Sigmoid colon (tissue), 7 donors: ENCODE measurements at places on chromosomes 3 and 15. TPM values are rescaled to one million over a fixed set of nuclear protein-coding genes. Genes with fewer than 3 reads are reported as not detected.

DNA sequence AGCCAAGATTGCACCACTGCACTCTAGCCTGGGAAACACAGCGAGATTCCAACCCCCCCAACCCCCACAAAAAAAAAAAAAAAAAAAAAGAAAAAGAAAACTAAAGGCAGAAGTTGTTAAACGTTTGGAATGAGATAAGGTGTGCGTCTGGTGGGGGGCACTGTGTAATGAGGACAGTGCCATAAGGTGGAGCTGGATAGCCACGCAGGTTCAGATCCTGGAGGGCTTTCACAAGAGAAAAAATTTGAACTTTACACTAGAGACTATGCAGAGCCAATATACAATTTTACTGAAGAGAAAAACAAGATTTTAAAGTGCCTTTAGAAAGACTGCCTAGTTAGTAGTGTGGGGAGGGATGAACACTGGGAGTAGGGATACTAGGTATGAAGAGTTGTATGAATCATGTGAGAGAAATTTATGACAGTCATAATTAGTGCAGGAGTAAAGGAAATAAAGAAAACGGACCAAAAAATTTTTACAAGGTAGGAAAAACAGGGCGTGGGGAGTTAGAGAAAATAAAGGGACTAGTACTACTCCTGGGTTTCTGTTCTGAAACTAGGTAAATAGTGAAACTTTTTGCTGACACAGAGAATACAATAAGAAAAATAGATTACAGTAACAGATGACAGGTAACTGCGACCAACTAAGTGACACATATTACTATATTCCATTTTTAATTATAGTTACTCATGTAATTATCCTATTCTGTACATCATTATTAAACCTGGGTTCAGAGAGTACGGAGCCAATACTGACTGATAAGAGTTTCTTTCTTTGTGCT is 108.1 kb downstream of the PEAK1 start:
- H3K4me1 ChIP-seq, result peaks cover 18% of the 10 kb centered on the region
- no peak for DNase-seq
- no peak overlapping the region for H3K4me3 ChIP-seq
- H3K27me3 ChIP-seq, result no peaks in the 10 kb centered on the region
- no peak overlapping the region for H3K27ac ChIP-seq

DNA sequence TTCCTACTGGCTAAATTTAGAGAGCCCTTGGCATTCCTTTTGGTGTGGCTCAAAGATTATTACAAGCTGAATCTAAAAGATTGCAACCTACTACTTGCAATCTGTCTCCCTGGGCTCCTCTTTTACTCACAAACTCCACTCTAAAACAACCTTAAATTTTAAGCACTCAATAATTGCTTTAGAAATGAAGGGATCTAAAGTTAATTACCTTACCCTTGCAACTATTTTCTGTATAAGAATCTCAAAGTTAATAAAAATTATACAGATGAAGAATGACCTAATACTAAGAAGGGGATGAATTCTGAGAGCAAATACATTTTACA is 60.2 kb downstream of the ESYT3 start:
- H3K27ac ChIP-seq, result no peak overlapping the region
- peaks cover 8% of the 10 kb centered on the region for H3K36me3 ChIP-seq
- no peak overlapping the region for H3K4me3 ChIP-seq
- no peak for DNase-seq
- no peaks in the 10 kb centered on the region for H3K27me3 ChIP-seq

- H3K27me3 ChIP-seq, result no peaks in the 10 kb centered on the region
- no peaks in the 10 kb centered on the region for H3K36me3 ChIP-seq
- no peak for DNase-seq
Measured at GRCh38 chr3:187769771-187770170, 24.5 kb upstream of the BCL6 start.

DNA sequence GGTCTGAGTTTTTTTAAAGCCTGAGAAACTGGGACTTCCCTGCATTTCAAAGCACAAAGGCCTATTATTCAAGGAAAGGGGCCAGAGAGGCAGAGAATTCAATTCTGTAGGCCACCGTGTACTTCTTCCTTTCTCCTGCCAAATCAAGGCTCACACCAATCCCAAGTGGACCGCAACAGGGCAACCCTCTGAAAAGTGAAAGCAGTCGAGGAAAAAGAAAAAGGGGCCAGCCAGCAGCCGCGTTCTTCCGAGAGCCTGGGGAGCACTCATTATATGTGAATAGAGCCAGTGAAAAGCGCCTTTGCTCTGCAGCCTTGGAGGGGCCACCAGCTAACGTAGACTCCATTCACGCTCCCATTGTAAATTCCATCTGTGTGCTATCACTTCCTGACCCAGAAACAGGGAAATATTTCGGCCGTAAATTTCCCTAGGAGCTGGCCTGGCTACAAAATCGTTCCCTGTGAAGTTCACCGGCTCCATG is 45.9 kb upstream of the THUMPD3 start:
- H3K4me3 ChIP-seq, result peak overlapping the region; percentile 39
- no peaks in the 10 kb centered on the region for H3K36me3 ChIP-seq
- peak overlapping the region; percentile 56 for H3K27ac ChIP-seq
- H3K4me1 ChIP-seq, result no peaks in the 10 kb centered on the region

DNA sequence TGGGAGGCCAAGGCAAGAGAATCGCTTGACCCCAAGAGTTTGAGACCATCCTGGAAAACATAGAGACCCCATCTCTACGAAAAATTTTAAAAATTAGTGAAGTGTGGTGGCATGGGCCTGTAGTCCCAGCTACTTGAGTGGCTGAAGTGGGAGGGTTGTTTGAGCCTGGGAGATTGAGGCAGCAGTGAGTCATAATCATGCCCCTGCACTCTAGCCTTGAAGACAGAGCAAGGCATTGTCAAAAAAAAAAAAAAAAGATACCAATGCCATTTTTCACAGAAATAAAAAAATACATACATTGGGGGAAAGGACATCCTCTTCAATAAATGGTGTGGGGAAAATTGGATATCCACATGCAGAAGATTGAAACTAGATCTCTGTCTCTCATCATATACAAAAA is 74.6 kb downstream of the CERS3 start:
- no peaks in the 10 kb centered on the region for H3K36me3 ChIP-seq
- no peaks in the 10 kb centered on the region for H3K27me3 ChIP-seq
- H3K4me1 ChIP-seq, result no peaks in the 10 kb centered on the region
- no peak overlapping the region for H3K27ac ChIP-seq
- H3K4me3 ChIP-seq, result no peak overlapping the region

DNA sequence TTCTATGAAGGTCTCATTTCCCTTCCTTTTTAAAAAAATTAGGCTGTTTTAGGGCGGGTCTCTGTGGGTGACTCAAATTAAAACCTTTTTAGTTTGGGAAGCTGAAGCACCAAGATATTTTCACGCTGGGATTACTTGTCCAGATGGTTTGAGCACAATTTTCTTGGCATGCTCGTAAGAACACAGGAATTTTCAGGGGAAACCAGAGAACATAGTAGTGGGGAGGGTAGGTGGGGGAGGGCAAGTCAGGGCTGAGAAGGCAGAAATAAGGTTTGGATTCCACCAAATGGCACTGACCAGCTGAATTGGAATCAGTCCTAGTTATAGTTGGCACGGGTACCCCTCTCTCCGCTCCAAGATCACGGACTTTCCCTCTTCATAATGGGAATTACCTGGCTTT is 97.3 kb upstream of the LRIG1 start:
- H3K4me1 ChIP-seq, result no peaks in the 10 kb centered on the region
- H3K27me3 ChIP-seq, result no peaks in the 10 kb centered on the region
- DNase-seq, result no peak
- no peaks in the 10 kb centered on the region for H3K36me3 ChIP-seq
- no peak overlapping the region for H3K27ac ChIP-seq
- H3K4me3 ChIP-seq, result no peak overlapping the region

DNA sequence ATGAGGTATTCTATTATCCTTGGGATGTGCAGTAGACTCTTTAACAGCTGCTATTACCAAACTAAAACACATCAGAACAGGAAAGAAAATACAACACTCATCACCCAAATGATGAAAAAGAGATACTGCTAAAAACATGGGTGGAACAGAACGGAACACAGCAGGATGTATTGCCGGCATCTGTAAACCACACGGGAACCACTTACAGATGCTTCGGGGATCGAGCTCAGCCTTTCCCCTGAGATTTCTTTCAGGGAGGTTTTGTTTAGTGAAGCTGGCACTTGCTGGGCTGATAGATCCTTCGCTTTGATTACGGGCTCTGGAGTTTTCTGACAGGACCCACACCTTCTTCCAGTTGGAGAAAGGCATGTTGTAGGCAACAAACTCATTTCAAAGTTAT is 182.3 kb upstream of the FAM3D start:
- no peak overlapping the region for H3K27ac ChIP-seq
- H3K27me3 ChIP-seq, result no peaks in the 10 kb centered on the region
- no peaks in the 10 kb centered on the region for H3K4me1 ChIP-seq
- H3K36me3 ChIP-seq, result no peaks in the 10 kb centered on the region
- DNase-seq, result no peak

GRCh38 chr3:140019946-140020345 is 85.0 kb downstream of the CLSTN2 start:
- no peak for DNase-seq
- no peak overlapping the region for H3K27ac ChIP-seq
- no peak overlapping the region for H3K4me3 ChIP-seq
- H3K4me1 ChIP-seq, result peaks cover 26% of the 10 kb centered on the region
- no peaks in the 10 kb centered on the region for H3K36me3 ChIP-seq

GRCh38 chr15:25674913-25675312 is 188.2 kb downstream of the ATP10A start:
- H3K27ac ChIP-seq, result peak overlapping the region; percentile 66
- peaks cover 29% of the 10 kb centered on the region for H3K4me1 ChIP-seq
- H3K36me3 ChIP-seq, result no peaks in the 10 kb centered on the region
- H3K27me3 ChIP-seq, result no peaks in the 10 kb centered on the region
- H3K4me3 ChIP-seq, result no peak overlapping the region

GRCh38 chr3:42667096-42667522 is 13.6 kb downstream of the ZBTB47 start:
- H3K4me3 ChIP-seq, result no peak overlapping the region
- H3K36me3 ChIP-seq, result no peaks in the 10 kb centered on the region
- H3K27me3 ChIP-seq, result no peaks in the 10 kb centered on the region
- peaks cover 28% of the 10 kb centered on the region for H3K4me1 ChIP-seq
- DNase-seq, result peak; percentile 71

- DNase-seq, result no peak
- no peaks in the 10 kb centered on the region for H3K36me3 ChIP-seq
- peak overlapping the region; percentile 78 for H3K4me3 ChIP-seq
- H3K4me1 ChIP-seq, result peaks cover 39% of the 10 kb centered on the region
- H3K27me3 ChIP-seq, result no peaks in the 10 kb centered on the region
- peak overlapping the region; percentile 95 for H3K27ac ChIP-seq
Measured at GRCh38 chr3:124887932-124888298, 750 bp upstream of the ITGB5 start.

DNA sequence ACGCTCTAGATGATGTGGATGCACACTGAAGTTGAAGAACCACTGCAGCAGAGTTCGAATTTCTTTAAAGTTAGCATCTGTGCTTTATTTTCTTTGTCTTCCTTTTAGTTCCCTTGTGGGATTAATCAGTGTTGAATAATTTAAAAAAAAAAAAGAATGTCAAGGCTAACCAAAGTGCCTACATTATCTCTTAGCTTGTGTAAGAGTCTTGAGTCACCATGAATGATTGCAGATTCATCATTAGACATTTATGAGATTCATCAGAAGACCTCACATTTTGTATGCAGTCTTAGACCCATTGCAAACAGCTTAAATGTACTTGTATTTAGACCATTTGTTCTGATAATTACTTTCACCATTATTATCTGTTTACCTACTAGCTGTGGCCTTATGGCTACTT is 182.2 kb downstream of the FNDC3B start:
- H3K27ac ChIP-seq, result no peak overlapping the region
- DNase-seq, result no peak
- no peaks in the 10 kb centered on the region for H3K27me3 ChIP-seq

GRCh38 chr3:2948882-2949281 is 161.3 kb downstream of the IL5RA start:
- DNase-seq, result no peak
- no peaks in the 10 kb centered on the region for H3K36me3 ChIP-seq
- no peak overlapping the region for H3K4me3 ChIP-seq
- H3K27ac ChIP-seq, result no peak overlapping the region
- no peaks in the 10 kb centered on the region for H3K4me1 ChIP-seq

- peaks cover 8% of the 10 kb centered on the region for H3K4me1 ChIP-seq
- DNase-seq, result no peak
- no peaks in the 10 kb centered on the region for H3K36me3 ChIP-seq
- H3K27ac ChIP-seq, result no peak overlapping the region
Measured at GRCh38 chr3:115666081-115666480, 42.8 kb downstream of the GAP43 start.

GRCh38 chr15:42232606-42233005 is 24.5 kb upstream of the VPS39 start:
- DNase-seq, result no peak
- H3K27ac ChIP-seq, result no peak overlapping the region
- H3K27me3 ChIP-seq, result no peaks in the 10 kb centered on the region
- no peak overlapping the region for H3K4me3 ChIP-seq

Gene SCN11A
- total RNA-seq, result 3.0 TPM

Gene SENP7
- 32.8 TPM for total RNA-seq

Gene CCDC39
- total RNA-seq, result 0.16 TPM

Gene LRRC31
- 0.36 TPM for total RNA-seq

Gene CTXN2
- total RNA-seq, result 0.16 TPM

Gene LMAN1L
- not detected for total RNA-seq

Gene HCLS1
- 51.4 TPM for total RNA-seq
